Type B pancreatic cell (in vitro differentiated cells): ENCODE measurements at places on chromosomes 1 and 21.

GRCh38 chr1:82901118-82901517, 1097.8 kb downstream of the TTLL7 start:
- DNase-seq = no peak

DNA sequence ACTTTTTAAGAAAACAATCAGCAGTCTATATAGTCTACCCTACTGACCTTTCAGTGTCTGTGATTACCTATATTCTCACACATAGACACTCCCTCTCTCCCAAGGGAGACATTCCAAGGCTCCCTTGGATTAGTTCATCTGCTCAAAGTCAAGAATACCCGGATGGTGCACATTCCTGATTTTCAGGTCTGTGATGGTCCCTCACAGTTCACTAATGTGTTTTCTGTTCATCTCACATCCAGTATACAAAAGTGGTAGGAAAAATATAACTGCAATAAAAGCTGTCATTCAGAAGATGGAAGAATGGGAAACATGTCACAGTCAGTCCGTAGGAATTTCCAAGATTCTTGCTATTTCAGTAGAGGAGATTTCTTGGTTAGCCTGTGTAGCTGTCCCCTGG, 224.1 kb upstream of the CACYBP start:
- DNase-seq = no peak

GRCh38 chr1:219244864-219245263, 71.2 kb downstream of the LYPLAL1 start:
- no peak for DNase-seq

- no peak for DNase-seq
These were observed 27.7 kb downstream of the PADI3 start for GRCh38 chr1:17276568-17276967.
